A549 treated with Mapracorat at 1 μM for 4 hours (cell line): ENCODE measurements at places on chromosomes 3 and 15. TPM values are rescaled to one million over a fixed set of nuclear protein-coding genes. Genes with fewer than 3 reads are reported as not detected.

The SPSB4 gene
- 0.07 to 0.21 TPM (median 0.12 TPM) in 5 replicates for total RNA-seq

The TMEM44 gene
- total RNA-seq = 9.7 to 11.6 TPM (median 10.4 TPM) in 5 replicates

The MYH15 gene
- total RNA-seq = 0.10 to 0.25 TPM (median 0.19 TPM) in 5 replicates

The FAM3D gene
- total RNA-seq = not detected in 5 replicates

The SLC9A9 gene
- total RNA-seq = 0.19 to 0.45 TPM (median 0.34 TPM) in 5 replicates

The SAMMSON gene
- total RNA-seq = not detected in 5 replicates

The SERPINI2 gene
- not detected in 5 replicates for total RNA-seq

The RASGRF1 gene
- 0.19 to 0.42 TPM (median 0.39 TPM) in 5 replicates for total RNA-seq

The CORO2B gene
- 3.0 to 4.1 TPM (median 3.2 TPM) in 5 replicates for total RNA-seq

The CASR gene
- not detected in 5 replicates for total RNA-seq

The ENTPD3 gene
- 0.05 TPM in 1 of 5 replicates, not detected in the others for total RNA-seq

The HAUS2 gene
- total RNA-seq = 18.1 to 22.3 TPM (median 21.0 TPM) in 5 replicates

The EIF5A2 gene
- 9.1 to 14.4 TPM (median 13.2 TPM) in 5 replicates for total RNA-seq

The PLA2G4D gene
- not detected in 5 replicates for total RNA-seq

The POPDC2 gene
- total RNA-seq = 0.16 to 0.87 TPM (median 0.49 TPM) in 5 replicates

The THBS1 gene
- total RNA-seq = 36.1 to 61.3 TPM (median 47.5 TPM) in 5 replicates

The PML gene
- total RNA-seq = 12.1 to 16.1 TPM (median 15.8 TPM) in 5 replicates

The AADAC gene
- 10.3 to 15.8 TPM (median 13.5 TPM) in 5 replicates for total RNA-seq

The NECTIN3 gene
- total RNA-seq = 14.8 to 28.1 TPM (median 23.8 TPM) in 5 replicates

The KBTBD12 gene
- not detected in 5 replicates for total RNA-seq

The ATP13A5 gene
- not detected in 5 replicates for total RNA-seq

The AGBL1 gene
- total RNA-seq = not detected in 5 replicates

The VPS39 gene
- total RNA-seq = 14.1 to 16.4 TPM (median 15.7 TPM) in 5 replicates

The SKOR1 gene
- total RNA-seq = 0.04 to 0.07 TPM (median 0.05 TPM) in 3 of 5 replicates, not detected in the others

The GOLGA8N gene
- total RNA-seq = 0.95 to 1.7 TPM (median 1.3 TPM) in 5 replicates

The IL17RB gene
- total RNA-seq = 0.75 to 1.2 TPM (median 0.86 TPM) in 5 replicates

The MAP1A gene
- total RNA-seq = 0.57 to 0.66 TPM (median 0.64 TPM) in 5 replicates

The ASB14 gene
- not detected in 5 replicates for total RNA-seq

The DUOXA2 gene
- not detected in 5 replicates for total RNA-seq

The ZMYND10 gene
- total RNA-seq = 1.1 to 1.3 TPM (median 1.2 TPM) in 5 replicates

The P2RY13 gene
- total RNA-seq = not detected in 5 replicates

The CPN2 gene
- not detected in 5 replicates for total RNA-seq

The STIMATE gene
- total RNA-seq = 6.1 to 8.3 TPM (median 7.5 TPM) in 5 replicates

The ATP6V1A gene
- total RNA-seq = 15.9 to 24.4 TPM (median 18.6 TPM) in 5 replicates

The BFSP2 gene
- total RNA-seq = not detected in 5 replicates

The PLS1 gene
- total RNA-seq = 9.3 to 10.9 TPM (median 10.4 TPM) in 5 replicates

The A4GNT gene
- total RNA-seq = not detected in 5 replicates
